Inflammatory macrophage treated with lipopolysaccharide for 1 hour (primary cell): ENCODE measurements at places on chromosomes 5 and 9.

DNA sequence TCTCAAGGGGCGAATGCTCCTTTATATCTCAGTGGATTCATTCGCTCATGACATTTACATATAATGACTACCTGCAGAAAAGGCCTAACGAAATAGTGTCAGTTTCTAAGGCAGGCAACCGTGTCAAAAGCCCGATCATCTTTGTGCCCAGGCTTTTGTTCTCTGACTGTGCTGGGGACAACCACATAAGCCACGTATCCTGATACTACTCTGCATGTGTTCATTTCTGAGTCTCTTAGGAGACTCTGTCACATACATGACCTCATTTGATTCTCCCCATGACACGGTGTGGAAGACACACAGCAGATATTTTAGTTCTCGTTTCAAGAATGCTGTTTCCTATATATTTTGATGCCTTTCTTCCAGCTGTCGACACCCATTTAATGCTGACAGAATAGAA, 598.5 kb downstream of the BNC2 start:
- DNase-seq = no peak

- no peak for DNase-seq
Observed at GRCh38 chr5:1962619-1963355, 80.1 kb upstream of the IRX4 start.

DNA sequence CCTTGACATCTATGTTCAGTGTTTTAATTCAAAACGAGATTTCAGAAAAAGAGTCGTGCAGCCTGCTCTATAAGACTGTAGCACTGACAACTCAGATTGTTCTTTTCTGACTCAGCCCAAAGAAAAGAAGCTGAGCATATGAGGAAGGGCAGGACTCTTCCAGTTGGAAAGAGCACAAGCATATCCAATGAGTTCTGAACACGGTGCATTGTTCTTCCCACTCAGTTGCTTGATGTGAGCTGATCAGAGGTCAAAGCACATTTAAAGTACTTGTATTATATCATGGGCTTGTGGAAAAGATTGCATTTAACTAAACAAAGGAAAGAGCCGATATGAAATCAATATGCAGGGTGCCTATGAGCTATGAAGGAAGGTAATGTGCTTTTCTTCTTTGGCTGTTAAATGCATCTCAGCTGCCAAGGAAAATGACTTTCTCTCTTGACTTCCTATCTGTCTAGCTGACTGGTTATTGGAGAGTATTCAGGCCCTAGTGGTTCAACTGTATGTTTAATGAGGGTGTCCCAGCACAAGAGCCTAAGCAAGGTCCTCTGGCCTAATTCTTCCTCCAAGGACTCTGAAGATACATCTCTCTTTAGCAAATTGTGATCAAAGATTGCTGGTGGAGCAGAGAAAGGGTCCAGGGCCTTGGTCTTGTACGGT, 226.6 kb upstream of the PPP1R2B start:
- DNase-seq = no peak

DNA sequence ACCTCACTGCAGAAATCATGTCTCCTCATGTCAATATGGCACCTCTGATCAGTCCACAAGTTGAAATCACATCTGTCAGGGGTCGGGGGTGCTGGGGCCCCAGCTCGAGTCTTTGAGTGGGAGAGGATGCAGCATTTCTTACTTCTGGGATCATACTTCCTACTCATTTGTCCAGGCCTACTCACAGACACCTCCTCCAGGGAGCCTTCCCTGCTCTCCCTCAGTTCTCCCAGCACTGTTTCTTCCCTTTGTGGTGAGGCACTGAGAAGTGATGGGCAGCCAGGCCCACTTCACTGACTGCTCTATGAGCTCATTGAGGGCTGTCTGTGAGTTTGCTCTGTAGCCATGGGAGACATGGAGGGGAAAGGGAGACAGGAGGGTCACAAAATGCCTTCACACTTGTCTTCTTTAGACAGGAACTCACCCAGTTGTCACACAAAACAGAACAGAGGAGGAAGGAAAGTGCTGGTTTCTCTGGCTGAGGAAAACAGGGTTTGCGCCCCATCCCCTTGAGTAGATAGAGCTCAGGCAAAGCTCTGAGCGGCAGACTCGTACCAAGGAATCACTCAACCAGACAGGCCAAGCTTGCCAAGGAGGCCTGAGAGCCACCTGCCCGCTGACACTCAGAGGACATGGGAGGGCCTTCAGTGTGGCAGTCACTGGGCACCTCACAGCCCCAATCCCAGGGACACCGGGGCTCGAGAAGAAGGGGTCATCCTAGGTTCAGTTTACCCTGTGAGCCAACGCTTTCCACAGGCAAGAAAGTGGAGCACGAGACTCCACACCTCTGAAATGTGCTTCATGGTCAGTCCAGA, 152.9 kb downstream of the GABBR2 start:
- no peak for DNase-seq

- DNase-seq = no peak
Observed at GRCh38 chr5:55226027-55226933, 835 bp downstream of the MCIDAS start.

DNA sequence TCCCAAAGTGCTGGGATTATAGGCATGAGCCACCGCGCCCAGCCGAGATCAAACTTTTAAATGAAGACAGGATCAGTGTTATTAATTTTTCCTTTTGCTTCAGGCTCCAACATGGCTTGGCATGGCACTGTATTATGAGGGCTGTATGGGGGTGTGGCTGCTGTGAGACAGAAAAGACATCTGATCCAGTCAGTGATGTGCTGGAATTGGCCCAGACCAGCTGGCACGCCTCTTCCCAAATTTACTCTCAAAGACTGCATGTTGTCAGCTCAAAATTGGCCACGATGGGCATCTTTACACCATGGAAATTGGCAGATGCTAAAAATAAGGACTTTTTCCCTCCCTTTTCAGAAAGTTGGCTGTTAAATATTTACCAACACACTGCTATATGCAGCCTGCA, 12.1 kb upstream of the COL27A1 start:
- no peak for DNase-seq

GRCh38 chr5:1748271-1748670, 51.4 kb downstream of the MRPL36 start:
- DNase-seq = no peak

GRCh38 chr9:33341182-33341581, 50.9 kb downstream of the NFX1 start:
- no peak for DNase-seq

- DNase-seq = peak; percentile 36
Observed at GRCh38 chr5:141753971-141754713, 72.1 kb upstream of the ARAP3 start.

DNA sequence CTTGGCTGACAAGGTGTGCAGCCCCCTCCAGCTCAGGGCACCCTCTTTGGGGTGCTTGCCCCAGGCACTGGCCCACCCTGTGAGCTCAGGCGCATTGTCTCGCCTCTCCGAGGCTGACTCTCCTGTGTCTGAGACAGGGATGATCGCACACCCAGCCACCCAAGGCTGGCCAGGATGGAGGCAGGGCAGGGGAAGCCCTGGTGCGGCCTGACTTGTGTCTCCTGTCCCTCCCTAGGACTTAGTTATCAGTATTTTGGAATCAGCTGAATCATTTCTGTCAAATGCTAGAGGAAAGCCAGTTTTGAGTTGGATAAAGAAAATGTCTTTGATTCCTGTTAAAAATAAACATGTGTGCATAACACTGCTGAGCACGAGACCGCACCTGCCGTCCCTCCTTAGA, 2.5 kb upstream of the DBH start:
- no peak for DNase-seq

GRCh38 chr9:5612185-5612530, 16.7 kb upstream of the RIC1 start:
- DNase-seq = no peak

- DNase-seq = no peak
Observed at GRCh38 chr9:96150324-96151227, 151.4 kb downstream of the HSD17B3 start.
